ENCODE measurements at places on chromosomes 5 and 9.

GRCh38 chr5:378301-378891 lies 56.9 kb downstream of the AHRR start:
- no peak for DNase-seq

DNA sequence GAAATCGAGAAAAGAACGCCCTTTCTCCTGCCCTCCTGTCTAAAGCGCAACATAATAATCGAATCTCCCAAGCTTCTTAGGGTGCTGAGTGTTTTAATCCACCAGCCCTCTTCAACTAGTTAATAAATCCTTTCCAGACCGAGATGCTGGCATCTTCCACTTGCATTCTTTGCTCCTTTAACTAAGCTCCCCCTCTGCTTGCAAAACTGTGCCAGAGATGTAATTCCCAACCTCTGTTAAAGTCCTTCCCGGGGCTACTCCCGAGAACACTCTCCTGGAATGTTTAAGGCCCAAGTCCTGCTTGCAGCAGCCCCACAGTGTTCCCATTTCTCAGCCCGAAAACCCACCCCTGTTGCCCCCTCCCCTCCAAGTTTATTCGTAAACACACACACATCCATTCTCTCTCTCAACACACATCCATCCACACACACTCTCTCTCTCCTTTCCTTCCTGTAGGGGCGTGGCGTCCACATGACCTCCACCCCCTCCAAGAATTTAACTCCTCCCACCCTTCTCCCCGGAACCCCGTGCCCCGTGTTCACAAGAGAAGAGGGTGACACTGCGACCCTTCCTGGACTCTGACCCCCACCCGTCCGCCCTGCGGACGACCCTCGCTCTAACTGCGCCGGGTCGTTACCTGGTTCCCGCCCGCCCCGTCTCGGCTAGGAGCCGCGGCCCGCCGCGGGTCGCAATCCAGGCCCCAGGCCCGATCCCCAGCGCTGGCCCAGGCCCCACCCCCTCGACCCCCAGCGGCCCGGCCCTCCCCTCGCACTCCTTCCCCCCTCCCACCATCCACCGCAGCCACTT lies 7.0 kb upstream of the MGAT1 start:
- peak; percentile 95 for DNase-seq

- DNase-seq: peak; percentile 48
Observed at GRCh38 chr5:80406980-80407734, 707 bp upstream of the ZFYVE16 start.

- DNase-seq: no peak
Observed at GRCh38 chr5:143205386-143205785, 198.1 kb downstream of the NR3C1 start.

DNA sequence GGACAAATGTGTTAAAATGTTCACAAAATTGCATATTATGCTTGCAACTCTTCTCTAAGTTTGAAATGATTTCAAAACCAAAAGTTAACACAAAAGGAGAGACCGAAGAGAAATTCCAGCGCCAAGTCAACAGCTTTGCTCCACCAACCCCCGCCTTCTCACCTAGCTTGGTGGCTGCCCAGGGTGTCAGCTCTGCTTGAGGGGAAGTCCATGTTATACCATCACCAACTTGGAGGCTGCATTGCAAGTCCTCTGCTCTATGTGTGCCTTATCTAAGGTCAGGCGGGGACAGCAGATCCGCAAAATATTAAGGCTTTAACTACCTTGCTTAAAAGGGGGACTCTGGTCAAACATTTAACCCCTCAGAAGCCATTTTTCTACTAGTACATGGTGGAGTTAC lies 14.6 kb downstream of the CCNJL start:
- no peak for DNase-seq

DNA sequence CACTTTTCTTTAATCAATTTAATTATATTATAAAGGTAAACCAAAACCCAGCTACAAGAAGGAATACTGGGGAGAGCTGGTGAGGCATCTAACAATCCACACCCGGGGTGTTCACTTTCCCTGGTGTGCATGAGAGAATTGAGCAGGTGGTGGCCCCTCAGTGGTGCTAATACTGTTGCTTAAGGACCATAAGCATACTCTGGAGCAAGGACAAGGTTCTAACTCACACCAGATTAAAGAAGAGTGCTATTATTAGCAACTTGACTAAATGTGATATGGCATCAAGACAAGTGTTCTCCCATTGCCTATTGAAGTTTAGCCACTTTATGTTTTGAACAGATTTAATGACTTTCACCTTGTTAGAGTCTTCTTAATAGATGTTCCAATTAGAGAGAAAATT lies 8.8 kb downstream of the RGS7BP start:
- no peak for DNase-seq

DNA sequence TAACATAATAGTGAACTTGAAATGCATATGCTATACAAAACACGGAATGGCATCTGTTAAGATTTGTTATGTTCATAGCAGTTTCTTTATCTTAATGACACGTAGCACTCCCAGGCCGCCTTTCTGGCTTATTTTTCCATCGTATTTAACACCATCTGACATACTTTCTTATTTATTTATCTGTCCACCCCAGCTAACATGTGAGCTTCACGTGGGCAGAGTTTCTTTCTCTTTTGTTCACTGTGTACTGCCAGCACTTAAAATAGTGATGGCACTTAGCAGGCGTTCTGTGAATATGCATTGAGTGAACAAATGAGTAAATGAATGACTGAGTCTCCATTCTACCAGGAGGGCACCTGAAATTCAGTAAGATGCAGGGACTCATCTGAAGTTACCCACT lies 29.4 kb upstream of the SYNPO start:
- DNase-seq: no peak

DNA sequence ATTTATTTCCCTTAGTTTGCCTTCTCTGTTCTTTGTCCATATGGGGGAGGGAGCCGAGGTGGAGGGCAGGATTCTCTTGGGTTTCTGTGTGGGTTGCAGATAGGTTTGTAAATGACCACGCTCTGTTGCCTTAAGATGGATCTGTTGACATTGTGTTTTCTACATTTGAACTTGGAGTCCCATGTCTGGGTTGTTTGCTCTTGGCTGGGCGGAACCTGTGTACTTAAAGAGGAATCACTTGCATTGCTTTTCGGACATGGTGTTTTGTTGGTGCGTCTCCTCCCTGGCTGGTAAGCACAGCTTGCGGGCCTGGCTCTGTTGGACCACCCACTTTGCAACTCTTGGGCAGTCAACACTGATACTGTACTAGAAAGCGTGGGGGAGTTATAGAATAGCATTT lies 45.9 kb downstream of the EHMT1 start:
- DNase-seq: no peak

- DNase-seq: no peak
Observed at GRCh38 chr9:124210697-124211096, 47.1 kb upstream of the NEK6 start.

- DNase-seq: no peak
Observed at GRCh38 chr5:175873088-175873454, 1.7 kb downstream of the CPLX2 start.

- DNase-seq: no peak
Observed at GRCh38 chr9:136026266-136026942, 65.2 kb upstream of the UBAC1 start.

DNA sequence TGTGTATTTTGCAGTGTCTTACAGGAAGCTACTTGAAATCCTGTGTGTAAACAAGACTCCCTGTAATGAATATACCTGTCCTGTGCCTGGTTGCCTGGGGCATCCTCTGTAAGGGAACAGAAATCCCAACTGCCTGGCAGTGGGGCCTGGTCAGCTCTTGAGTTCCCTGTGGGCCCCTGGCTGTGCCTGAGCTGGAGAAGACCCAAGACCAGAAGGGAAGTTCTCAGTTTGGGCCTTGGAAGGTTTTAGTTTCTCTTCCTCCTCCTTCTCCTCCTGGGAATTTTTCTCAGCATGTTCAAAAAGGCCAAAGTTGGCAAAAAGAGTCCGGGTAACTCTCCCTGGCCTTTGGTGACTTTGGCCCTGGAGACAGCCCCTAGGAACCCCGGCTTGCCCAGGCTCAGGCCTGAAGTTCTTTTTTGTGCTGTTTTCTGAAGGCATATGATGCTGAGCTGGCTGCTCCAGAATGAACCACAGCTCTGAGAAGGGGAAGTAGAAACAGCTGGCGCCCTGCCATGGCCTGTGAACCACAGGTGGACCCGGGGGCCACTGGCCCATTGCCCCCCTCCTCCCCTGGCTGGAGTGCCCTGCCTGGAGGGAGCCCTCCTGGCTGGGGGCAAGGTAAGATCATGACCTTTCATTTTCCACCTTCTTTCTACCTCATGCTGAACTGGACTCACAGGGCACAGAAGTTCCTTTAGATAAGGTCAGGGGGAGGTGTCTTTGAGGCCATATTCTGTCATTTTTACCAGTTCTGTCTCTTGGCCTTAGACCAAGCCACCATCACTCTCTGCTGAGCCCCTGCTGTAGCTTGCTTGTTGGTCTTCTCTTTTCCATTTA lies 5.8 kb downstream of the TMEM268 start:
- peak; percentile 81 for DNase-seq

GRCh38 chr5:59332236-59332973 lies 561.1 kb downstream of the PDE4D start:
- DNase-seq: no peak

GRCh38 chr9:14068690-14069089 lies 245.3 kb downstream of the NFIB start:
- DNase-seq: no peak

DNA sequence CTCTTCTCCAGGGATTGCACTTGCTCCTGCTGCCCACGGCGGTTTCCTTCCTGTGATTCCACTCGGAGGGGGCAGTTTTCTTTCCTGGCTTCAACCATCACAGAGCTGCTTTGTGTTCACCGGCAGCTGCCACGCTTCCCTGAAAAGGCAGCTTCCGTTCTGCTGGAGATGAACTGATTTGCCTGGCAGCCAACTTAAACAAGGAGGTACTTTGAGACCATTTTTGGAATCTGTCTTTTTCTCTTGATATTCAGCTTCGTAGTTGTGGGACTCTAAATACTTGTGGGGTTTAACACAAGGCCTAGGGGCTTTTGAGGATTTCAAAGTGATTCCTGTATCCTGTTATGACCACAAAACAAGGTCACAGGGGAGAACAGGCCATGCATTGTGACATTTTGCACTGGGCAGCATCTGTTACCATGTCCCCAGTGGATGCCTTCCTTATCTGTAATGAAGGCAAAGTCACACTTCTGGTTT lies 192.0 kb downstream of the MTRR start:
- no peak for DNase-seq

- DNase-seq: no peak
Observed at GRCh38 chr9:114834386-114834785, 28.5 kb upstream of the TNFSF15 start.

- DNase-seq: no peak
Observed at GRCh38 chr5:122882831-122883230, 37.4 kb downstream of the SNX24 start.

DNA sequence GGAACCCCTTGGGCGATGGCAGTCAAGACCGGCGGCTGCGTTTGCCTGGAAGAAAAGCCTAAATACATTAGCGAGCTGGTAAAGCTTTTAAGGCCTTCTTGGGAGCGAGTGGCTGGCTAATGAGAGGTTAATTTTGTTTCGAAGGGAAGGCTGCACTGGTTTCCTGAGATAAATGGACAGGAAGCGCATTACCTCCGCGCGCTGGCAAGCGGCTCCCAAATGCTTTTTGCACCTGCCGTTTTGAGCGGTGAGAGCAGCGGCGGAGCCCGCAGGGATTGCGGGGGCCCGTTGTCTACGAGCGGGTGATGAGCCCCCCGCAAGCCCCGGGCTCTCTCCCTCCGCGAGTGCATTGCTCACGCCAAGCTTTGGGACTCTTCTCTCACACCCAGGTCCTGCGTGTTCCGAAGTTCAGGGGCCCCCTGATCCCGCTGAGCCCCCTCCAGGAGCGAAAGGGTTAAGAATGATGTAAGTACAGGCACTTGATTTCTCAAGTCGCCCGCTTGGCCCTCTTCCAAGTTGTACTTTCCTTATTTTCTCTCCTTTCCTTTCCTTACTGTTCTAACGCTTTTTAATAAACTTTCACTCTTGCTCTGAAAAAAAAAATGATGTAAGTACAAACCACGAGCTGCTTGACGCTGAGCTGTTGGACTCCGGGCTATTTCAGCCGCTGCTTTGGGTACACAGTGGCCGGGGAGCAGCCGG lies 3.1 kb upstream of the RGMB start:
- DNase-seq: no peak

DNA sequence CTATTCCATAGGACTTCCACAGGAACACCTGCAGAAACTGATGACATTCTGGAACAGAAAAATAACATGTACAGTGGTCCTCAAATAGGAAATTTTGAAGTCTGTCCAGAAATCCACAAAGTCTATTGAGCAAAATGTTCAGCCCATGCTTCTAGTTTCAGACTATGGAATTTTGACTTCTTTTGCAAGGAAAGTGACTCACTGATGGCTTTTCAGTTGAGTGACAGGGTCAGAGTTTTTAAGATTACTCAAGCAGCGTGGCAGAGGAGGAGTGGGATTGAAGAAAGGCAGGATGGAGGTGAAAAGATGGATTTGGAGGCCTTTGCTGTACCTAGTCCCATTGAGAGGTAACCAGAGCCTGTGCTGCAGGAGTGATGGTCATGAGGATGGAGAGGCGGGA lies 151.5 kb downstream of the GOLPH3 start:
- DNase-seq: no peak

- DNase-seq: no peak
Observed at GRCh38 chr9:100690438-100690837, 112.6 kb downstream of the CAVIN4 start.

GRCh38 chr5:44167540-44167939 lies 221.7 kb downstream of the FGF10 start:
- no peak for DNase-seq

DNA sequence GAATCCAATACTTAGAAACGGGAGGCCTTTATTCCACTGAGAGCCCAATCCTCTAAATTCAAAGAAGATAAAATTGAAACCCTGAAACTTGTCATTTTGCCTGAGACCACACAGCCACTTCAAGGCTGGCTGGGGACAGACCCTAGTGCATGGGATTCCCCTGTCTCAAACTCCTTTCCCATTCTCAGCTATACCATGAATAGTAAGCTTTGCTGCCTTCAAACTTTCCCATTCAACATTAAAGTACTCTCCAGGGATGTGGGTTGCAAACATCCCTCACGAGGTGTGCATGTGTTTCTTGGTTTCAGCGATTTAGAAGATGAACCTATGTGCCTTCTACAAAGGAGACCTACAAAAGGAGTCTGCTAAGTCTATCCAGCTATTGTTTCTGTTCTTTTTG lies 64.6 kb downstream of the GABRB2 start:
- DNase-seq: no peak

DNA sequence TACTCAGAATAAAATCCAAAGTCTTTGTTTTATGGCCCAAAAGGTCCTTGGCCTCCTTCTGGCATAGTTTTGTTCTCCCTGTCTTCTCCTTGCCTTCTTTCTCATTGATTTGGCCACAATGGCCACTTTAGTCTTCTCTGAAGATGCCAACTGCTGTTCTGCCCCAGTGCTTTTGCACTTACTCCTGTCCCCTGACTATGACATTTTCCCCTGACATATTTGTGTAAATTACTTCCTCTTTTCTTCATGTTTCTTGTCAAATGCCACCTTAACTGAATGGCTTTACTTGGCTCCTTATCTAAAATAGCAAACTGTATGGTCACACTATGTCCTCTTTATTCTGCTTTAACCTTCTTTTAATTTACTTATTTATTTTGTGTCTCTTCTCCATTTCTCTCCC lies 484.7 kb upstream of the ARRDC3 start:
- no peak for DNase-seq

- no peak for DNase-seq
Observed at GRCh38 chr9:82593501-82593900, 469.4 kb downstream of the RASEF start.

- no peak for DNase-seq
Observed at GRCh38 chr5:149283626-149284480, 12.2 kb downstream of the AFAP1L1 start.
